KBM-7 (cell line): ENCODE measurements at places on chromosomes 13 and 19.
A peak's percentile ranks its signal among the peaks of the same experiment; 100 is the strongest.

- no peak for DNase-seq
Measured at GRCh38 chr13:113343692-113343968, 20.3 kb downstream of the GRTP1 start.

- DNase-seq: peak; percentile 85
Measured at GRCh38 chr13:46160471-46161066, 21.4 kb downstream of the LCP1 start.

- DNase-seq: no peak
Measured at GRCh38 chr19:6800991-6801484, 28.5 kb downstream of the VAV1 start.

GRCh38 chr19:2223391-2223790, 12.7 kb downstream of the PLEKHJ1 start:
- DNase-seq: no peak

GRCh38 chr19:57434386-57435061, 601 bp upstream of the ZNF749 start:
- DNase-seq: no peak

- DNase-seq: no peak
Measured at GRCh38 chr13:32676242-32676641, 90.0 kb downstream of the PDS5B start.

DNA sequence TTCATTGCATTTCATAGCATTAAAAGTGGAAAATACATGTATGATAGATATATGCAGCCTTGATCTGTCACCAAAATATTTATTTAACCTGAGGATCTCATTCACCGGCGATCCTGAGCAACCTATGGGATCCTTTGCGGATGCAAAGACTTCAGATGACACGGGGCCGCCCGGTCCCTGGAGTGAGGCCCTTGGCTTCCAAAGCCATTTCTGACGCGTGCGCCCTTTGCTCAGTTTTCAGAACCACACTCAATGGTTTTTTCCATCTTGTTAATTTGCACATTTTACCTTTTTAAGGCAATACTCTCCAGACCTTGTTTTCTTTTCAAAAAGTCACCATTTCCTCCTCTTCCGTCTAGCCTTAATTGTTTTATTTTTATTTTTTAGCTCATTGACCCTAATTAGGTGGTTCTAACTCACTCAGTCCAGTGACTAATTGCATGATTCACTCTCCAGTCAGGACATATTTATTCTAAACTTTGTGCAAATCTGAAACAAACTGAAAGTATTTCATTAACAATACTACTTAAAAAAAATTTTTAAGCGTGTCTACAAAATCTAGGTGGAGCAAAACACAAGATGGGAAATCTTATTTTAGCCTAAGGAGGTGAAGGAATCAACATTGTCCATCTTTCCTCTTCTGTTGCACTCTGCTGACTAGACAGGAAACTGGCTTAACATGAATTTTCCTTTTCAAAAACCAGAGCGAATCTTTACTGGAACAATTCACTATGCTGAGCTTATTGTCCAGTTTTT, 47.9 kb downstream of the COL4A1 start:
- DNase-seq: no peak

DNA sequence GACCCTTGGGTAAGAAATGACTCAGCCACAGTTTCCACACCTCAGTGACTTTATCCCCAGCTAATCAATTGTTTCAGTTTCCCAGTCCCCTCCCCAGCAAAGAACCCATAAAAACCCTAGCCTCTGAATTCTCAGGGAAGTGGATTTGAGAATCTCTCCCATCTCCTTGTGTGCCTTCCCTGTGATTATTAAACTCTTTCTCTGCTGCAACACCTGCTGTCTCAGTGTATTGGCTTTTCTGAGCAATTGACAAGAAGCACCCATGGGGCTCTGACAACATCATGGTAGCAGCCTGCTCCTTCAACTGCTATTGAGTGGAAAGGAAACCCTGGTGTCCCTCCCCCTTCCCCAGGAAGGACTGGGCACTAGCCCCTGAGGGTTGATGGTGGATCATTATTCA, 73.7 kb downstream of the UQCRFS1 start:
- DNase-seq: no peak

- no peak for DNase-seq
Measured at GRCh38 chr13:38883783-38884182, 106.8 kb downstream of the STOML3 start.

DNA sequence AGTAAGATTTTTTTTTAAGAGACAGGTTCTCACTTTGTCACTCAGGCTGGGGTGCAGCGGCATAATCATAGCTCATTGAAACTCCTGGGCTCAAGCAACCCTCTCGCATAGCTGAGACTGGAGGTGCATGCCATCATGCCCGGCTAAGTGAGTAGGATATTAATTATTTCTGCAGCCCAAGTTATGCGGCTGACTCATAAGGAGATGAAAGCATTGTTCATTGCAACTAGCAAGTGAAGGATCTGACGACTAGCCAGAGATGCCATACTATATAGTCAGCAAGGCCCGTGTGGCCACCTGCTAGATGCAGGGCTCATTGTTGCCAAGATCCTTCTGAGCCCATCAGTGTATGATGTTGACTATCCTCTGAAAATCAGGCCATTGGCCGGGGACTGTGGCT, 45.2 kb downstream of the ABCC4 start:
- DNase-seq: no peak

DNA sequence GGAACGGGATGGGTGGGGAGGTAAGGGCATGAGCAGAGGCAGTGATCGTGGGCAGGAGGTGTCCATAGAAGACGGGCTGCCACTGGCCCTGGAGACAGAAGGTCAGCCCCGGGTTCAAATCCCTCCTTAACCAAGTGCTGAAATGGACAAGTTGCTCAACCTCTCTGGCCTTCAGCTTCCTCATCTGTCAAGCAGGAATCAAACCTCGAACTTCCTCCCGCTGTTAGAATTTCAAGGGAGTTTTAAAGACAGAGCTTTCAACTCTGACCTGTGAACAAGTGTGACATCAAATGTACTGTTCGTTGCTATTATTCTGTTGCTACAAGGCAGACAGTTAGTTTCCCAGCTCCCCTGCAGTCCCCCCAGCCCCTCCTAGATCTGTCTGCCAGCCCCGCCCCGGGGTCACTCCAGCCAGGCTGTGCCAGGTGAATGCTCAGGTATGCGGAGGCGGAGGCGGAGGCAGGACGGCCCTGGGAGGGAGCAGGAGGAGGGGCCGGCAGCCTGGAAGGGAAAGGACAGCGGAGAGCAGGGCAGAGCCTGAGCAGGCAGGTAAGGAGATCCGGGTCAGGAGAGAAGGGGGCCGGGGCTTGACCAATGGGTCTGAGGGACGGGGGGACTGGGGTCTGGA, at the start of gene EPS8L1:
Gene EPS8L1, plus strand, starts transcription at position 499 of the 628 bp plus-strand sequence. CDS start 576 bp downstream, outside the sequence.
- DNase-seq: no peak

DNA sequence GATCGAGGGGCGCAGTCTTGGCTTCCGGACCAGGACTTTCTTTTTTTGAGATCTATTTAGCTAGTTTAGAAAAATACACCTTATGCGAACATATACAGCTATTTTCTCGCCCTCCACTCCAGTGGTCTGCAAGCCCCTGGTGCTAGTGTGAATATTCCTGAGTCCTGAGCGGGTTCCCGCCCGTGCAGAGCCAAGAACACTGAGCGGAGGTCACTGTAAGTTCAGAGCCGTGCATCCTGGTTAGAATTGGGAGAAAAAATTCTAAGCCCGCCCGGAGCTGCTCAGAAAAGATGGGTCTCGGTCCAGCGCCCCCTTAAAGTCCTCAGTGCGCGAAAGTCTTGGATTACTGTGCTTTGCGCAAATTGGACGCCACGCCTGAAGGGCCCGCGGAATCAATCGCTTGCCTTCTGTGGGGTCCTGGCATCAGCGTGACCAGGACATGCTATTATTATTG, 117.7 kb downstream of the KCNRG start:
- no peak for DNase-seq

DNA sequence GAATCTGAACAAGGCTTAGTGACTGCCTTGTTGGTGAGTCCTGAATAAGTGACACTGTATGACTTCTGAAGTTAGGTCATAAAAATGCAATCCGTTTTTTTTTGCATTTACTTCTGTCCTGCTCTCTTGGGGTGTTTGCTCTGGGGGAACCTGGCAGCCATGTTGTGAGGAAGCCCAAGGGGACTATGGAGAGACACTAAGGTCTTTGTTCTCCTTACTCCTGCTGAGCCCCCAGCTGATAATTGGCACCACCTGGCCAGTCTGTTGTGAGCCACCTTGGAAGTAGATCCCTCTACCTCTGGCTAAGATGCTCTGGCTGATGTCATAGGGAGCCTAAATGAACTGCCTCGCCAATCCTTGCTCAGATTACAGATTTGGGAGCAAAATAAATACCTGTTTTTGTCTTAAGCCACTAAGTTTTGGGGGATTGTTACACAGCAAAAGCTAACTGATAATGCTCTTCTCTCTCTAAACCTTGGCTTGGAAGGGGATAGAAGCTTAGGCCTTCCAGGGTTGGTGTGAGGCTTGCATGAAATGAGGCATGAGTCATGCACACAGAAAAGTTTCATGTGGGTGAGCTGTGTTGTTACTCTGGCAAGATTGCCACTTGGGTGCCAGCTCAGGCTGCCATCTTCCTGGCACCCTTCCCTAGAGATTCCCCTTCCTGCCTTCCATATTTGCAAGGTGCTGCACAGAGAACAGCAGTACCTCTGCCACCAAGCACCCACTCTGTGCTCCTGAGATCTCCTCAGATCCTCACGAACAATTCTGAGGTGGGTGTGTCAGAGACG, 10.1 kb downstream of the TUBB4A start:
- no peak for DNase-seq

DNA sequence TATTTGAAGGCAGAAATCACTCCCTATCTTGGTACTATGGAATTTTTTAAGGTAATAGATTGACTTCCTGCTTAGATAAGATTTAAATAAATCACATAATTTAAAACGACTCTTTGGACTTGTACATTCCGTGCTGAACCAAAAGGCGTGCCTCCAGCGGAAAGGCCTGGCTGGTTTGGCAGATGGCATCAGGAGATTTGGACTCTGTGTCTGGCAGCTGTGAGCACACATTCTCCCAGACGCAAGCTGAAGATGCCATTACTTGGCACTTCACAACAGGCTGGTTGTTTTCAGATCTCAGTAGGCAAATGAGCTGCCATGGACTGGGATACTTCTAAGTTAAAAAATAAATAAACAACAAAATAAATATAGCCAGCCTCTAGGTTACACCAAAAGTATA, 104.5 kb upstream of the SLC15A1 start:
- DNase-seq: no peak

GRCh38 chr19:38742906-38743305, 1.4 kb downstream of the CAPN12 start:
- DNase-seq: no peak

- DNase-seq: no peak
Measured at GRCh38 chr13:39403106-39403505, 199.9 kb downstream of the LHFPL6 start.

GRCh38 chr13:48291730-48292129, 11.8 kb upstream of the RB1 start:
- DNase-seq: no peak

DNA sequence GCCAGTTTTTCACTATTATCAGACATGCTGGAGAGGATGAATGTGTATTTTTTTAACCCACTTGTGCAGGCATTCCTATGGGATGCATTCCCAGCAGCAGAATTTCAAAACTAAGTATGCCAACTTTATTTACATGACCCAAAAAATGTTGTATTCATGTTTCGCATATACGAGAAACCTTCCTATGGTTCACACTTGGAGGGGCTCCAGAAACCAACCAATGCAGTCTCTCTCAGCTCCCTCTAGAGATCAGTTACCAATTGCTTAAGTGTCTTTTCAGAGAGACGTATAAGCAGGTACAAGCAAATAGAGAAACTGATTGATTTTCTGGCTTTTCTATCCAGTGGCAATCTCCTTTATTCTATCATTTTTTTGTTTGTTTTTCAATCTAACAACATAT, 5.5 kb upstream of the PTOV1 start:
- DNase-seq: no peak

DNA sequence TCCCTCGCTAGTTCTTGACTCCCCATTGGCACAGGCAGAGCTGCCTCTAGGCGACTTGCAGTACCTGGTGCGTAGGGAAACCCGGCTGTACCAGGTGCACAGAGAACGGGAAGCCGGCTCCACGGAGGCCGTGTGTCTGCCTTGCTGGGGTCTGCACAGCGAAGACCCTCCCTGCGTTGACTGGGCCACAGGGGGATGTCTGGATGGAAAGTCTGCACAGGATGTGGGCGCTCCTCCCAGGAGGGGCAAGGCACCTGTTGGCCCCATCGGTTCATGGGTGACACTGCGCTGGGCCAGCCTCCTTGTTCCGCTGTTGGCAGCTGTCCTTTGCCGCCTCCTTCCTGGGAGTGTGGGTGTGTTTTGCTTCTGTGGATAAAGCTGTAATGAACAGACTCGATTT, 138.3 kb downstream of the TEX29 start:
- no peak for DNase-seq

DNA sequence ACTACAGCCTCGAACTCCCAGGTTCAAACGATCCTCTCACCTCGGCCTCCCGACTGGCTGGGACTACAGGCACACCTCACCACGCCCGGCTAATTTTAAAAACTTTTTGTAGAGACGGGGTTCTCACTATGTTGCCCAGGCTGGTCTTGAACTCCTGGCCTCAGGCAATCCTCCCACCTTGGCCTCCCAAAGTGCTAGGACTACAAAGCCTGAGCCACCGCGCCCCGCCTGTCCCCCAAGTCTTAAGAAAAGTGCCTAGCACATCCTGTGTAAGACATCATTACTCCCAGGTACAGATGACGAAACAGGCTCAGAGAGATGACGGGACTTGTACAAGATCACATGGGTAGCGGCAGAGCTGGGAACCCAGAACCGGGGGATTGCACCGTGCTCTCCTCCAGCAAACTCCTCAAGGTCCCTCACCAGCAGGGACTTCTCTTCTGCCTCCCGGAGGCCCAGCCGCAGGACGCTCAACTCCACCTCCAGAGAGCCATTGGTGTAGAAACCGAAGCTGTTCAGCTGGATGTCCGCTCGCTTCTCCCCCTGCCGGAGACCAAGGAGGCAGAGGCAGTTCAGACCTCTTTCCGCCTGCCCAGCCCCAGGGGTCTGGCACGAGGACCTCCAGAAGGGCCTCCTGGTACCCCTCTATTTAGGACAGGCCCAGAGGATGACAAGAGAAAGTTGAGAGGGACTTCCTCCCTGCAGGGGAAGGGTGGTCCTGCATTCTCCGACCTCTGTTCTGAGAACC, 1.0 kb downstream of the GPR108 start:
- DNase-seq: peak; percentile 85

DNA sequence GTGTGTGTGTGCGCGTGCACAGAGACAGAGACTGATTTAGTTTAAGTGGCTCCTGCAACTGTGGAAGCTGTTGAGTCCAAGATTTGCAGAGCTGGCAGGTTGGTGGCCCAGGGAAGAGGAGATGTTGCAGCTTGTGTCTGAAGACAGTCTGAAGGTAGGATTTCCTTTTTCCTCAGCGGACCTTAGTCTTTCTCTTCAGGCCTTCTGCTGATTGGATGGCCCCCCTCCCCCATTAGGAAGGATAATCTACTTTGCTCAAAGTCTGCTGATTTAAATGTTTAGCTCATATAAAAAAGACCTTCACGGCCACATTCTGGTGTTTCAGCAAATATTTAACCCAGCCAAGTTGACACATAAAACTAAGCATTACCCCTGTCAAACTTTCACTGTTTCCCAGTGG, 84.3 kb downstream of the SLC15A1 start:
- no peak for DNase-seq

GRCh38 chr19:4588291-4588761, 28.8 kb upstream of the SEMA6B start:
- DNase-seq: no peak
